ENCODE measurements at places on chromosomes 2 and 18.

GRCh38 chr18:57426187-57426586, 9.0 kb upstream of the ONECUT2 start:
- no peak for DNase-seq

DNA sequence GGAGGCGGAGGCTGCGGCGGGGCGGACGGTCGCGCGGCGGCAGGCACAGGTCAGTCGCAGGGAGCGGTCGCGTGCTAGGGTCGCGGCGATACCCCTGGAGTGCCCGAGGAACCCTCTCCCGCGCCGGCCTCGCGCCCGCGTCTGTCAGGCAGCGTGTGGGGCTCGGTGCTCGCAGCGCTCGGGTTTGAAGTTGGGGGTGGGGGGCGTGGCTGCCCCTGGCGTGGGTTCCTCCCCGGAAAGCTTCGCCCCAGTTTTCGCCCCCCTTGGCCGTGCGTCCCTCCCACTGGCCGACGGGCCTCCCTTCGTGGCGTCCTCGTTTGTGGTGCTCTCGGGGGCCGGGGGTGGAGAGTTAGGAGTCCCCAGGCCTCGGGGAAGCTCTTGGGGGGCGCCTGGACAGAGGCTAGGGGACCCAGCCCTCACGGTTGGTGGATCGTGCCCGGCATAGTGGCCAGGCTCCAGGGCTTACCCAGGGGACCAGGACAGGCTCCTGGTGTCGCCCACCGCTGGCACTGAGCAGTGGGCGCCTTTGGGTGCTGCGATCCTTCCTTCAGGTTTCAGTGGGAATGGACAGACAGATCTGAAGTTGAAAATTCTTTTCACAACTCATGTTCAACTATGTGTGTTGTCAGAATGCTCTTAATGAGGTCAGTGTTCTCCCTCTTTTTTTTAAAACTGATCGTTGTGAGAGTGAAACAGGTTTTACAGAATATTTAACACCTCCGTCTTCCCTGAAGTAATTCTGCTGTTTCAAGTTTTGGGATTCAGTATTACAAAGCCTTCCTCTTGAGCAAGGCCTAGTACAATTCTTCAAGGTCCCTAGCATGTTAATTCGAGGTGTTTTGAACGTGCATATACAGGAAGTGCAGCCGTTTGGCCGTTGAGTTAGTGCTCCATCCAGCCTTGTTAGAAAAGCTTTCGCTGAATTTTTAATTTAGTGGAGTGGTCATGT, 604 bp downstream of the RALBP1 start:
- no peak for DNase-seq

- no peak for DNase-seq
Measured at GRCh38 chr2:113148606-113149552, 21.5 kb downstream of the IL1RN start.

GRCh38 chr2:26574900-26575560, 66.1 kb downstream of the CIB4 start:
- no peak for DNase-seq

DNA sequence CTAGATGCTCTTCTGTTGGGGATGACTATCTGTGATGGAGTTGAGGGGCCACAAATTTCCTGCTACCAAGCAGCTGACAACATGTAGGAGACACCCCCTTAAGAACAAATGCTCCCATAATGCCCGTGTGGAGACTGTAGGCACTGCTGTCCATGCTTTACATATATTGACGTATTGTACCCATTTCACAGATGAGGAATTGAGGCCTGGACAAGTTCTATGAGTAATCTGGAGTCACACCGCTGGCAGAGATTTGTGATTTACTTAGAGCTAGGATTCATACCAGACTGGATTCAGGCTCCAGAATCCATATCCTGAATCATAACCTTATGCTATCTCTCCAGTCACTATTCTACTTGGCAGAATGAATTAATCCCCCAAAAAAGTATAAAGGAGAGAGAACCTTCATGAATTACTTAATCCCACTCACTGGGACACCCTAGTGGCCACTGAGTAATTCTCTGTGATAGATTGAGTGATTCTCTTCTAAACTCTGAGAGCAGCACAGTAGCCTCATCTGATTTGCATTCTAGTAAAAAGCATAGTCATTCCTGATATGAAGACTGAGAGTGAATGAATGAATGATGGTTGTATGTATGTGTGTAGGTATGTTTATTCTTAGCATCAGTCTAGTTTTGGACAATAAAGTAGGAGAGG, 460.7 kb upstream of the MEIS1 start:
- DNase-seq, result no peak

DNA sequence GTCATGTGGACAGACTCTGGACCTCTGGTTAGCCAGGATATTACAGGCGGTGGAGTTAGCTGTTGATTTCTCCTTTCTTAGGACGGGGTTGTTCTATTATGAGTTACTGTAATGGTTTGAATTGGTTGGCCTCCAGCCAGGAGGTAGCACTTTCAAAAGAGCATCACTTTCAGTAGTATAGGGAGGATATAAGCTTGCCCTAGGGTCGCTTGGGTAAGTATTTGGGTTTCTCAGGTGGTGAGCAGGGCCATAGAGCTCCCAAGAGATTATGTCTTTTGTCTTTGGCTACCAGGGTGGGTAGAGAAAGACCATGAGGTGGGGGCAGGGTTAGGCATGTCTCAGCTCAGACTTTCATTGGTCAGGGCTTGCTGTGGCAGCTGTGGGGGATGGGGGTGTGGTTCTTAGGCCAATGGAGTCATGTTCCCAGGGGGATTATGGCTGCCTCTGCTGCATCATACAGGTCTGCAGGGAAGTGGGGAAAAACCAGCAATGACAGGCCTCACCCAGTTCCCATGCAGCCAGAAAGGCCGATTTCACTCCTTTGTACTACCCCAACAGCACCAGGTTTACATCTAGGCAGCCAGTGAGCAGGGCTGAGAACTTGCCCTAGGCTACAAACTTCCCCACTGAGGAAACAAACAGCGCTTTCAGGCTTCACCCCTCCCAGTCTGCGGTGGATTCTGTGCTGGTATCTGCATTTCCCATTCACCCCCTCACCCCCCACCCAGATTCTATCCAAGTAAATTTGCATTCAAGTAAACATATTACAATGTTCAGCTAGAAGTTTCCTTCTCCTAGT, 89.4 kb upstream of the SLC38A11 start:
- no peak for DNase-seq
